Stimulated activated naive CD4-positive, alpha-beta T cell (primary cell): ENCODE measurements at places on chromosomes 1 and 21.

DNA sequence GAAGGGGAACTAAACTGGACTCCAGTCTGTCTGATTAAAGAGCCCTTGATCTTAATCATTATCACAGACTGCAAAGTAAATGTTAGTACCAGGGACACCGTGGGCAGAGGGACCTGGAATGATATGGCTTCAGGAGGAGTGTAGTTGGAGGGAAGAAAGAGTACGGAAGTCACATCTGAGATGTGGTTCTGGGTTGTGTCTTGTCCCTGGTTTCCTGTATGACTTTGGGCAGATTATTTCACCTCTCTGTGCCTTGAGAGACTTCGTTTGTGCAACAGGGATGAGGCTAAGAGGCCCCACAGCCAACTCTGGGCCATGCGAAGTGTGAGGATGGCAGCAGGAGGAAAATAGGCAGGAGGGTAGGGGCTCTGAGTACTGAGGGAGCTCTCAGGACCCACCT lies 76.1 kb upstream of the SLC2A1 start:
- no peak for DNase-seq

DNA sequence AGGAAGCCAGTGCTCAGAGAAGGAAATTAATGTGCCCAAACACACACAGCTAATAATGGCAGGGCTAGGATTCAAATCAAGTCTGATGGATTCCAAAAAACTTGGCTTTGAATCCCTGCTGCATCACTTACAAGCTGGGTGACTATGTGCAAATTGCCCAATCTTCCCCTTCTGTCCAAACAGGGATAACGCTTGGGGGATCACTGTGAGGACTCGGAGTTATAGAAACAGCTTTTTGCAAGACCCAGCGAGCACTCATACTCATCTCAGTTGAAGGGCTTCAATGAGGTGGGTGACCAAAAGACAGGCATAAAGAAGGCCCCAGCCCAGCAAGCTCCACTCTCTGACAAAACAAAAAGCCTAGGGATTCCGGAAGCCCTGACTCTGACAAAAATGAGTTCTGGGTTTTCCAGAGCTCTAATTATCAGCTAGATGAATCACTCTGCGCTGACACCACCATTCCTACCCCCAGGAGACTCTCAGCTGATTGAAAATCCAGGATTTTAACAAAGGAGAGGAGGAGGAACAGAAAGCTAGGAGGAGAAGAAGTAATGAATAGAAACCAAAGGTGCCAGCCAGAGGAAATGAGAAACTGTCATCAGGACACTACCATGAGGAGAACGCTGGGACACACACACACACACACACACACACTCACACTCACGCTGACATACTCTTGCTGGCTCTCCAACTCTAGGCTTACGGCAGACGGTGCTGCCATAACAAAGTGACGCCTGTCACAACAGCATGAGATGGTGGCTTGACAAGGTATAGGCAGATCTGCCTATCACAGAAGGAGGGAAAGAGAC lies 1.6 kb upstream of the STK40 start:
- no peak for DNase-seq

DNA sequence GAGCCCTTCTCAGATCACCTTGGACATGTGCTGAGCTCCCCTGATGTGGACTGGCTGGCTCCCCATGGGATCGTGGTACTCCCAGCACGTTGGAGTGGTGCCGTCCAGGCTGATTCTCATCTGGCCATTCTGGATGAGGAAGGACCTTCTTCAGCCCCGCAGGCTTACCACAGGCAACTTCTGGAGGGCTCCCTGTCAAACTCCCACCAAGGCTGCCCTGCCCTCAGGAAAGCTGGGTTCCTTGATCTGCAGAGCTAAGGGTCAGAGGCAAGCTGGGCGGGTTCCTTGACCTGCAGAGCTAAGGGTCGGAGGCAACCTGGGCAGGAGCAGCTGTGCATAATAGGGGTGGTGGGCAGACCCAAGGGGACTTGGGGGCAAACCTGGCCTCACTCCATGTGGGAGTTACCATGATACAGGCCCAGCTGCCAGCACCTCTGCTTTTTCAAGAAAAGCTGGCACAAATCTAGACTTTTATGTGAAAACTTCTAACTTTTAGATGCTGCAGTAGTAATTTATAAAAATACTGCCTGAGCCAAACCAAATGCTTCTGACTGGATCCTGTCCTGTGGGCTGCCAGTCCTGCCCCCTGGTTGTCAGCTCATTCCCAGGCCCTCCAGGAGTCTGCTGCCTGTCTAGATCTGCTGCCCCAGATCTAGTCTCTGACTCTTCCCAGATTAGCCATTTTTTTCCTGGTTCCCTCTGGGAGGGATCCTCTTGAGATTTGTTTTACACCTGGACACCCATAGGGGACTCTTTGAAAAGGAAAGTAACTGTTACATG lies 5.6 kb upstream of the THEM5 start:
- DNase-seq = no peak

- DNase-seq = no peak
Observed at GRCh38 chr1:226082959-226083301, 20.4 kb downstream of the H3-3A start.

DNA sequence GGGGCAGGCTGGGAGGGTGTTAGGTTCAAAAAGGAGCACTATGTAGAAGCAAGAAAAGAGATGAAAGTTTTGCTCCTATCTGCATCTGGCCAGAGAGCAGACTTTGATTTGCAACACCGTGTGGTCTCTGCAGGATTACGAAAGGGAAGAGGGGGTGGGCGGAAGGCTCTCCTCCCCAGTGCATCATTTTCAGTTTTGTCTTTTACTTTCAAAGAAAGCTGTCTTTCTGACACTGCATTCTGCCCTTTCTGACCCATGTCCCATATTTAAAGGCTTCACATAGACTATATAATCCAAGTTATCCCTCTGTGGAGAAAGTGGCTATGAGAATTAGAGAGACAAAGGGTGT lies 126.5 kb downstream of the RHOU start:
- DNase-seq = no peak

DNA sequence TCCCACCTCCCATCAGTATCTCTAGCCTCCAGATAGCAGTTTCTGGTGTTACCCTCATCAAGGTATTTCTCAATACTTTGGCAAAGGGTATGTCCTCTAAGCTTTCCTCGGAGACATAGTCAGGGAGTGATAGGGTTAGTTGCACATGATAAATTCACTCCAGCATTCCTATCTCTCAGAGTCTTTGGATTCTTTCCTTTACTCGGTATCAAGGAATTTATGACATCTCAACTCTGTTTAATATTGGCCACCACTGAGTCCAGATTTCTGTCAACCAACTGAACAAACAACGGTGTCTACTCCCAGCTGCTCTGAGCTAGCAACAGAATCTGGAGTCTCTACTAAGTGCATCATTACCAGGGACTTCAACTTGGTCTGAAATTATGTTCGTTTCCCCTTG lies 233.4 kb downstream of the TM2D1 start:
- DNase-seq = no peak
